PC-9 (cell line): ENCODE measurements at places on chromosomes 16 and 17. TPM values are rescaled to one million over a fixed set of nuclear protein-coding genes. Genes with fewer than 3 reads are reported as not detected.

Gene PRSS33
- total RNA-seq, result 0.23 and 0.33 TPM in 2 replicates

Gene SALL1
- not detected in 2 replicates for total RNA-seq

Gene KRT14
- 2.2 and 2.5 TPM in 2 replicates for total RNA-seq

Gene JUP
- 259 TPM in 2 replicates for total RNA-seq

Gene KRTAP4-6
- total RNA-seq, result not detected in 2 replicates

Gene USP10
- total RNA-seq, result 86.3 and 109 TPM in 2 replicates

Gene PRSS8
- total RNA-seq, result 147 and 154 TPM in 2 replicates

Gene OXLD1
- total RNA-seq, result 40.2 and 66.0 TPM in 2 replicates

Gene PRR29
- 2.4 and 2.8 TPM in 2 replicates for total RNA-seq

Gene PYCARD
- total RNA-seq, result 72.9 and 107 TPM in 2 replicates

Gene MTSS2
- total RNA-seq, result 27.6 and 52.0 TPM in 2 replicates

Gene NT5C
- 38.6 and 52.3 TPM in 2 replicates for total RNA-seq

Gene NPW
- total RNA-seq, result 4.0 and 8.1 TPM in 2 replicates

Gene KRTAP2-1
- not detected in 2 replicates for total RNA-seq

Gene IGF2BP1
- total RNA-seq, result 56.5 and 57.4 TPM in 2 replicates

Gene SLC47A2
- 38.9 and 42.6 TPM in 2 replicates for total RNA-seq

GRCh38 chr17:35578197-35578928, at the start of gene PEX12:
Gene PEX12 (minus strand): TSS chr17:35578571. CDS start chr17:35578021, 550 bp downstream.
- DNase-seq, result peak; percentile 61
- H3K36me3 ChIP-seq, result no peaks in the 10 kb centered on the region
- no peaks in the 10 kb centered on the region for H3K27me3 ChIP-seq
- peak within 1 kb of the TSS; percentile 45; the same call in 1 of the 2 replicates for H3K27ac ChIP-seq
- H3K4me1 ChIP-seq, result peaks cover 15% of the 10 kb centered on the region

DNA sequence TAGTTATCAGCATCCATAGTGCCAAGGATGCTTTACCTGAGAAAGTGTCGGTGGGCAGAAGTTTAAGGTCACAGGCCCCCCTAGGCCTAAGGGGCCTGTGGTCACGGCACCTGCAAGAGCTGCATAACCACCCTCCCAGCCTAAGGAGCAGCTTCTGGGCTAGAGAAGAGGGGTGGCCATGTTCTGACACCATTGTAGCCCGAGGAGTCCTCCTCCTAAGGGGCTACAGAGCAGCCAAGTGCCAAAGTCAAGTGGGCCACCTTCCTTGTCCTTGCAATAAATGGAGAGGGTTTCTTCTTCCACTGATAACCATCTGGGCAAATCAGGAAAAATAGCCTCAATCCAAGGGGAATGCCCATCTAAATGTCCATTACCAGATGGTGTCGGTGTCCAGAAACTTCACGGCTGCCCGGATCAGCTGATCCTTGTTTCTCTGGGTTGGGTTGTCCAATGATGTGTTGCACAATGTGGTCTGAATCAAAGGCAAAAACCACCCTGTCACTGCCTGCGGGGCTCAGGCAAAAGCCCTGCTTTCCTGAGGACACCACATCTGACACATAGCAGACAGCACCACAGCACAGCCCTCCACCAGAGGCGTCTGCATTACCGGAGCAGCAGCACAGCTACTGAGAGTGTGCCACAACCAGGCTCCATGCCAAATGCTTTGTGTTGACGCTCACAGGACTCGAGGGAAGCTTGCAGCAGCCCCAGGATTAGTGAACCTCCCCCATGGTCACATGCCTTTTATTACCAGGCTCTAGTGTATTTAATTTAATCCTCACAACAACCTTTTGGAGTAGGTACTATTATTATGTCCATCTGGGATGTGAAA, 12.8 kb downstream of the ATPAF2 start:
- DNase-seq, result no peak
- no peaks in the 10 kb centered on the region for H3K27me3 ChIP-seq
- no peaks in the 10 kb centered on the region for H3K36me3 ChIP-seq
- H3K4me1 ChIP-seq, result peaks cover 18% of the 10 kb centered on the region
- H3K4me3 ChIP-seq, result no peak overlapping the region
- H3K27ac ChIP-seq, result peak overlapping the region; percentile 33

DNA sequence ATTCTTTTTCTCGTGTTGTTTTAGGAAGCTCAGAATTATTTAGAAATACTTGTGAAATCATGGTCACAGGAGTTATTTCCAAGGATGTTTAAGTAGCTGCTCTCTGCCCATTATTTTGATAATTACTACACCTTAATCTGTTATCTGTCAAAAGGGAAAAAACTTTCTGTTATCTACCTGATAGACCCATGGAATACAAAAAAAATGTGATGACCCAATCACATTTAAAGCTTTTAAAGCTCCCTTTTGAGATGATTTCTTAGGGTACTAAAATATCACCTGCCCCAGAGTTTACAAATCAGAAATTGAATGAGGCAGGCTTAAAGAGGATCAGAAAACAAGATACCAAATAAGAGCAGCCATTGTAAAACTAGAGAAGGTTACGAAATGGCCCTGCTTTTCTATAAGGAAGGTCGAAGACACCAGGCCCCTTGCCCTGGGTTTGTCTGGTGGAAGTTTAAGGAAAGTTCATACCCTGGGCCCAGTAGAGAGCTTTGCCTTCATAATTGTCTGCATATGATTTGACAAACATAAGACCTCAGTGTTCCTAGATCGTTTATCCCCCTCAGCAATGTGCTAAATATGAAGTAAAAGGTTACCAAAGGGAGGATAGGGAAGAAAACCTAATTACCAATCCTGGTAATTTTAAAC, 149.9 kb upstream of the TBX2 start:
- no peak overlapping the region for H3K27ac ChIP-seq
- no peaks in the 10 kb centered on the region for H3K36me3 ChIP-seq
- no peaks in the 10 kb centered on the region for H3K4me1 ChIP-seq
- DNase-seq, result no peak
- H3K27me3 ChIP-seq, result no peaks in the 10 kb centered on the region

DNA sequence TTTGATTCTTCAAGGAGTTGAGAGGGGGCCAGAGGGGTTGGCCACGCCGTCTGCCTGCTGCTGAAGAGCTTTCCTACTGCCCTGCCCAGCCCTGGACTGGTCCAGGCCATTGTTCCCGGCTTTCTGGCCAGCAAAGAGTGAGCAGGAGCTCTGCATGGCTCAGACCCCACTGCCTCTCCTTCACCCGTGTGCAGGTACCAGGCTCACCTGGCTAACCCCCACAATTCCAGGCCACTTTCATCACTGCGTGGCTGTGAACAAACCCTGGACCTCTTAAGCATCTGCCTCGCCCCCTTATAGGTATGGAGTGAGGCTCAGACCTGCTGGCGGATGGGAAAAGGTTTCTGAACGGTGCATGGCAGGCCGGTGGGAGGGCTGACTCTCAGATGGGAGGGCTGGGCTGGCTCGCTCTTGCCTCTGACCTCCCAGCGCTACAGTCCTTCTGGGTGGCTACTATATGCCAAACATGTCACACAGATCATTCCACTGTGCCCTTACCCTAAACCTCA, 8.9 kb downstream of the ZNF319 start:
- peaks cover 8% of the 10 kb centered on the region; the same call in 1 of the 2 replicates for H3K36me3 ChIP-seq
- no peak overlapping the region for H3K4me3 ChIP-seq
- H3K4me1 ChIP-seq, result peaks cover 53% of the 10 kb centered on the region
- no peak for DNase-seq
- peak overlapping the region; percentile 96 for H3K27ac ChIP-seq
- H3K27me3 ChIP-seq, result no peaks in the 10 kb centered on the region

GRCh38 chr16:53775821-53776431, 72.0 kb downstream of the FTO start:
- no peaks in the 10 kb centered on the region for H3K27me3 ChIP-seq
- H3K27ac ChIP-seq, result peak overlapping the region; percentile 80
- peaks cover 75% of the 10 kb centered on the region for H3K4me1 ChIP-seq

- H3K4me1 ChIP-seq, result peaks cover 4% of the 10 kb centered on the region
- DNase-seq, result peak; percentile 44
- H3K27ac ChIP-seq, result no peak overlapping the region
- peak overlapping the region; percentile 76 for H3K4me3 ChIP-seq
These were observed 1.2 kb downstream of the ASGR1 start for GRCh38 chr17:7177954-7178477.

GRCh38 chr17:57879437-57880085, 29.7 kb upstream of the MRPS23 start:
- H3K27me3 ChIP-seq, result no peaks in the 10 kb centered on the region
- no peak for DNase-seq
- no peak overlapping the region for H3K4me3 ChIP-seq
- peaks cover 55% of the 10 kb centered on the region for H3K4me1 ChIP-seq

DNA sequence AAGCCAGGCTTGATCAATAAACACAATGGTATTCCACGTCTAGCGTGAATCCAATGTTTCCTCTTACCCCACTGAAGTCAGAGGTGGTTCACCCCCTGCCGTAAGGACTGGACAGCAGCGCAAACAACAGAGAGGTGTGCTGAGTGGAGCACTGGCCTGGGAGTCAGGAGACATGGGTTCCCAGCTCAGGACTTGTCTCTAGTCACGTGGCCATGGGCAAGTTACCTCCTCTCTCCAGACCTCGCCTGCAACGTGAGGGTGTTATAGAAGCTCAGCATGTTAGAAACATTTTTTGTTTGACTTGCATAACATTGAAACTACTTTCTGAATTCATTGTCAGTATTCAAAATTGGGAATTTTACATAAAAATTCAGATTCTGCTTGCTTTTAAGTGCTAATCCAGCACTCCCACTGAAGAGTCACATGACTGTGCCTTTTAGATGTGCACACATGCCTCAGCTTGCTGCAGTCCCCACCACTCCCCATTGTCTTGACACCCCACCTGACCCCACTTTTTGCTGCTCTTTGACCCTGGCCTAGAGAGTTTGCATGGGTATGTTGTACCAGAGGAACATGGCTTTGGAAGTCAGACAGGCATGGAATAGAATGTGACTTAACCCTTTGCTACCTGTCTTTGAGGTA, 8.8 kb upstream of the CPNE2 start:
- no peaks in the 10 kb centered on the region for H3K27me3 ChIP-seq
- no peak for DNase-seq
- H3K4me1 ChIP-seq, result no peaks in the 10 kb centered on the region
- H3K27ac ChIP-seq, result no peak overlapping the region
- no peak overlapping the region for H3K4me3 ChIP-seq
- H3K36me3 ChIP-seq, result no peaks in the 10 kb centered on the region

GRCh38 chr16:81497690-81498089, 53.1 kb downstream of the CMIP start:
- no peaks in the 10 kb centered on the region for H3K27me3 ChIP-seq
- H3K4me3 ChIP-seq, result no peak overlapping the region
- H3K4me1 ChIP-seq, result peaks cover 22% of the 10 kb centered on the region
- no peaks in the 10 kb centered on the region for H3K36me3 ChIP-seq

GRCh38 chr16:76970087-76970744, 220.8 kb upstream of the MON1B start:
- H3K4me3 ChIP-seq, result no peak overlapping the region
- no peaks in the 10 kb centered on the region for H3K27me3 ChIP-seq
- DNase-seq, result peak; percentile 1
- H3K27ac ChIP-seq, result no peak overlapping the region
- no peaks in the 10 kb centered on the region for H3K4me1 ChIP-seq

GRCh38 chr16:76732894-76733293, 455.7 kb downstream of the CNTNAP4 start:
- no peak overlapping the region for H3K27ac ChIP-seq
- no peaks in the 10 kb centered on the region for H3K36me3 ChIP-seq
- no peaks in the 10 kb centered on the region for H3K4me1 ChIP-seq
- H3K27me3 ChIP-seq, result no peaks in the 10 kb centered on the region

DNA sequence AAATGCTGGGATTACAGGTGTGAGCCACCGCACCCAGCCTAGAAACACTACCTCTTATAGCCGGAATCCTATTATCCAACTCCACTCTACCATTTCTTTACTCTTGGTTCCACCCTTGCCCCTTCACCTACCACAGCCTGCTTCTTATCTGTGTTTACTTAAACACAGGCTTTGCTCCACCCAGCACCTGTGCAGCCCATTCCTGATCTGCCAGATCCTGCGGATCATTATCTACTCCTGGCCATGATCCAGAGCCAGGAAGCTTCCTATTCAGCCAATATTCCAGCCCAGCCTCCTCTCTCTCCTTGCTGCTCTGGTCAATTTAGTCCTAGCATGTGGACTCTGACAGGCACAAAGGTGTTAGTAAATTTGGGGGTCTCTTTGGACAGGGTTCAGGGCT, 98.8 kb upstream of the MED13 start:
- peak overlapping the region; percentile 90 for H3K27ac ChIP-seq
- H3K4me3 ChIP-seq, result no peak overlapping the region
- DNase-seq, result peak; percentile 67
- H3K36me3 ChIP-seq, result no peaks in the 10 kb centered on the region
- H3K4me1 ChIP-seq, result peaks cover 42% of the 10 kb centered on the region

GRCh38 chr17:50865060-50865867, 890 bp downstream of the TOB1 start:
- DNase-seq, result peak; percentile 65
- peaks cover 52% of the 10 kb centered on the region for H3K4me1 ChIP-seq
- peak overlapping the region; percentile 64 for H3K27ac ChIP-seq
- peak overlapping the region; percentile 78 for H3K4me3 ChIP-seq

DNA sequence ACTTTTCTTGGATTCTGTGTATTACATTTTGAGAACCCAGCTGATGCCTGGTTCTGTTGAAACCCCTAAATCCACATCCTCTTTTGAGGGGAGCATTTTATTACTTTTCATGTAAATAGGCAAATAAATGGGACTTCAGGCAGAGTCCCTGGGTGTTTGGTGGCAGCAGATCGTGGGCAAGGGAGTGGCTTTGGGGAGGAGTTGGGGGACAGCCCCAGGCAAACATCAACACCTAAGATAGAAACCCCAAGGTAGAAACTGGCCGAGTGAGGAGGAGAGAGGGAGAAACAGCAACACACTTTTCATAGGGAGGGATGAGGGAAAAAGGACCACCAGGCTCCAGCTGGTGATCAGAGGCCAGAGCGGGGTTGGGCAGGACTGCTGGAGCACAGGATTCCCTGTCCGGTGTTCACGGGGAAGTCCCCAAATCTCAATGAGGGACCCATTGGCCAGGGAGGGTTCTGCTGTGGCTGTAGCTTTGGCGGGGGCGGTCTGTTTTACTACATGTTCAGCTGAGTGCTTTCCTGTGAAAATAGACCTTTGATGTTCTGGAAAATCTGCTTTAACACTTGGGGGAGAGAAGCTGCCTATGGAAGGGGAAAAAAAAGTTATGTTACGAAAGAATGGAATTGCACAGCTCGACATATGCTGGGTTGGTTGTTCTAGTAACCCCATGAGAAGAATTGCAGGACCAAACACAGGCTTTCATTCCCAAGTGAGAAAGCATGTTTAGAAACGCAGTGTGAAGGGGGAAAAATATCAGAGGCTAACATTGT, 46.6 kb downstream of the MSI2 start:
- no peak for DNase-seq
- no peaks in the 10 kb centered on the region for H3K4me1 ChIP-seq
- no peak overlapping the region for H3K4me3 ChIP-seq
- H3K27ac ChIP-seq, result no peak overlapping the region

- peaks cover 31% of the 10 kb centered on the region for H3K4me1 ChIP-seq
- H3K36me3 ChIP-seq, result no peaks in the 10 kb centered on the region
- no peaks in the 10 kb centered on the region for H3K27me3 ChIP-seq
- peak; percentile 54 for DNase-seq
These were observed 24.3 kb upstream of the ZNF750 start for GRCh38 chr17:82863941-82864712.

- H3K27me3 ChIP-seq, result no peaks in the 10 kb centered on the region
- no peak overlapping the region for H3K27ac ChIP-seq
- no peak overlapping the region for H3K4me3 ChIP-seq
- H3K36me3 ChIP-seq, result peaks cover 51% of the 10 kb centered on the region
- H3K4me1 ChIP-seq, result peaks cover 89% of the 10 kb centered on the region
These were observed 20.3 kb downstream of the ANKRD40 start for GRCh38 chr17:50687200-50688066.

GRCh38 chr16:73350707-73351452, 303.0 kb upstream of the ZFHX3 start:
- no peak overlapping the region for H3K4me3 ChIP-seq
- no peak for DNase-seq
- no peak overlapping the region for H3K27ac ChIP-seq
- H3K4me1 ChIP-seq, result no peaks in the 10 kb centered on the region

- H3K27ac ChIP-seq, result no peak overlapping the region
- no peak for DNase-seq
- H3K27me3 ChIP-seq, result no peaks in the 10 kb centered on the region
- 0 out of 2 replicates have a peak, but pooled peaks cover 9% of the 10 kb centered on the region for H3K36me3 ChIP-seq
These were observed 3.1 kb downstream of the ERI2 start for GRCh38 chr16:20803192-20803560.
